GM12865 (cell line): ENCODE measurements at places on chromosomes 4 and X.

DNA sequence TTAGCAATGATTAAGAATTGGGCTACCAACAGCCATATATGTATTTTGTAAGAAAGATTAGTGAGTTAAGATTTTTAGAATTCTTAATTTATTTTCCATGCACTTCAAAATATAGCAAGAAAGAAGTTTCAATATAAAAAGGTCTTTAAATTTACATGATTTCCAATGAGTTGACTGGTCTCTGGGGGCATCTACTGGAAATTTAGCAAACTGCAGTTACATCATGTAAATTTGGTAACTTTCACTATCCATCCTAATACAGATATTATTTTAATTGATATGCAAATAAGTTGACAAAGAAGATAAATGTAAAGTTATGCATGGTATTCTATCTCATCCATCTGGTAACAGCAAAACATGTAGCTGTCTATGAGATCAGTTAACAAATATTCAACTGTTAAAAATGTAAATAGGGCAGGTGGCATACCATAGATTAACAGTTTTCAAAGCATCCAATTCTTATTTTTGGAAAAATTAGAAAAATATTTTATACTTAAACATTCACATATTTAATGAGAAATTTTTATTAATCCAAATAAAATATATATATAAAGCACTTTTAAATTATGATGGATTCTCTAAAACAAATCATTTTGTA is 29.1 kb downstream of the TTC29 start:
- peak; percentile 55 for DNase-seq

DNA sequence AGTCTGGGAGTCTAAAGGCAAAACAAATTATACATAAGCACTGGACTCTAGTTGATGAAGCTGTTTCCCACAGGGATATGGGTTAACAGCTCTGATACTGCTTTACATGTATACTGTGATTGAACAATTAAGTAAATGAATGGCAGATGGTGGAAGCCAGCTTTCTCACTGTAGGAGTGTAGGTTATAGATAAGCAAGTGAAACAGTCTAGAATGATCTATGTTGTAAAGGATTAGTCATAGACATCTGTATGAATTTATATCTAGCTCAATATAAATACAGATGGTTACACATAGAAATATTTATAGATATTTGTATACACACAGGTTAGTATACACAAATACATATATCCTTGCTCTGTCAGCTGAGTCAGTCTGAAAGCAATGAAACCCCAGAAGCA is 276.1 kb downstream of the PPARGC1A start:
- no peak for DNase-seq

GRCh38 chr4:152500800-152501434 is 35.0 kb downstream of the FBXW7 start:
- peak; percentile 94 for DNase-seq

DNA sequence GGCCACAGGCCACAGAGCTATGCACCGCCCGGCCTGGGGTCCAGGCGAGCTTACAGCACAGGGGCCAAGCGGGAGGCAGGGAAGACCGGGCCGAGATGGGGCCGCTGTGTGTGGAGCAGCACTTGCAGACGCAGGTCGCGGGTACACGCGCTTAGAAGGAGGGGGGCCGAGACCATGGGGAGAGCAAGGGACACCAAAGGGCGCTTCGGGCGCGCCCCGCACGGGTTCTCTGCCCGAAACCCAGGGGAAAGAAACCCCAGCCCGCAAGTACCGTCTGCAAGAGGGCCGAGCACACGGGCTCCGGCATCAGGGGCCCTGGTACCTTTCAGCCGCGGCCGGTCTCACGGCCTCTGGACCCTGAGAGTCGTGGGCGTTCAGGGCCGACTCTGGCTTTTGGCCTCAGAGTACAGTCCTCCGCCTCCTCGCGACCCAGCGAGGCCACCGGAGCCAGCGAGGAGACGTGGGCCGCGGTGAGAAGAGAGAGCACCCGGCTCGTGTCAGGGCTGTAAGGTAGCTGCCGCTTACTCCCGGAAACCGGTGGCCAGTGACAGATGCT is 342 bp downstream of the EOLA2 start:
- DNase-seq = peak; percentile 24

- peak; percentile 73 for DNase-seq
Measured at GRCh38 chrX:135985157-135985972, at the start of gene SLC9A6. TSS of gene SLC9A6 (plus strand) at chrX:135985435. CDS start at chrX:135985659, 224 bp downstream.
